NCI-H774 (cell line): ENCODE measurements at places on chromosomes 5 and 9.

- DNase-seq: no peak
These were observed 41.2 kb downstream of the FREM1 start for GRCh38 chr9:14868772-14869583.

- DNase-seq: no peak
These were observed 19.1 kb downstream of the TGFBI start for GRCh38 chr5:136047858-136048257.

DNA sequence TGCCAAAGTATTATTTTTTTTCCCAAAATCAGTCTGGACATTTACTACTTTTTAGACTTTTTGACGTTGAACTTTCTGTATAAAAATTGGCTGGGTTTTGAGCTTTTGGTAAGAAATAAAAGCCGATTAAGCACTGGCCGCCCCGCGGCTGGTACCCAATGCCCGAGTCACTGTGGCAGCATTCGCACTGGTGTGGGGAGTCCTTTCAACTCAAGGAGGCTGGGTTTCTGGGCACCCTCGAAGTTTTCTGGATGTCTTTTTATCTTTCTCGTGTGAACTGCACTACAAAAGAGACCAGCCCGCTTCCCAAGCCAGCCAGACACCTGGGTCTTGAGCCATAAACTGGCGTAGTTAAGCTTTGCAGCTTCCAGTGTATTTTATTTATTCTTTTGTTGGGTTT is 72.0 kb upstream of the OTULINL start:
- DNase-seq: no peak

DNA sequence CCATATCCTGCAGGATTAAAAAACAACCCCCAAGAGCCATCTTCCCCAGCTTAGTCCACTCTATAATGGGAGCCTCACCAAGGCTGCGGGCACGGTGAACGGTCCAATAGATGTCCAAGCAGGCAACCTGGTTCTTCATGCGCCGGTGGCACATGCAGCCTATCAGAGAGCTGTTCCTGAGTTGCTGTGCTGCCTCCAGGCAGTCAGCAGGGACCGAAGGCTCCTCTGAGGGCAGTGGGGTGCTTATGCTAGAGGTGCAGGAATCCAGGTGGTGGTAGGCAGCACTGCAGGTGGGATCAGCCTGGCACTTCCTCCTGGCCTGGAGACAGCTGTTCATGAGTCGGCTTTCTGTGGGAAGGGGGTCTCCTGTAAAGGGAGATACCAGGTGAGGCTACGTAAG is 10.2 kb downstream of the GFRA3 start:
- no peak for DNase-seq

GRCh38 chr9:8653855-8654254 is 854.3 kb upstream of the DMAC1 start:
- no peak for DNase-seq

DNA sequence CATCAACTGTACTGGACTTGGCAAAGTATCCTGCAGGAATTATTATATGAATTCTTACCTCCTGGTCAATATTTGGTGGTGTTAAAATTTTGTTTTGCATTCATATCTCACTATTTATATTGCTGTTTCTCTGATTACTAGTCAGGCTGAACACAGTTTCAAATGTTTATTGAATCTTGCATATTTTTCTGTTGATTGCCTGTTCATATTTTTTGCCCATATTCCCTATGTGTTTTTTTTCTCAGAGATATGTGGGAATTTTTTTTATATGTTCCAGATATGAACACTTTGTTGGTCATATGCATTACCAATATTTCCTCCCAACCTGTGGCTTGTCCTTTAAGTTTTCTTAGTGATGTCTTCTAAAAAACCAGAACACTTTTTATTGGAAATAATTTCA is 148.9 kb upstream of the GRHPR start:
- DNase-seq: no peak

DNA sequence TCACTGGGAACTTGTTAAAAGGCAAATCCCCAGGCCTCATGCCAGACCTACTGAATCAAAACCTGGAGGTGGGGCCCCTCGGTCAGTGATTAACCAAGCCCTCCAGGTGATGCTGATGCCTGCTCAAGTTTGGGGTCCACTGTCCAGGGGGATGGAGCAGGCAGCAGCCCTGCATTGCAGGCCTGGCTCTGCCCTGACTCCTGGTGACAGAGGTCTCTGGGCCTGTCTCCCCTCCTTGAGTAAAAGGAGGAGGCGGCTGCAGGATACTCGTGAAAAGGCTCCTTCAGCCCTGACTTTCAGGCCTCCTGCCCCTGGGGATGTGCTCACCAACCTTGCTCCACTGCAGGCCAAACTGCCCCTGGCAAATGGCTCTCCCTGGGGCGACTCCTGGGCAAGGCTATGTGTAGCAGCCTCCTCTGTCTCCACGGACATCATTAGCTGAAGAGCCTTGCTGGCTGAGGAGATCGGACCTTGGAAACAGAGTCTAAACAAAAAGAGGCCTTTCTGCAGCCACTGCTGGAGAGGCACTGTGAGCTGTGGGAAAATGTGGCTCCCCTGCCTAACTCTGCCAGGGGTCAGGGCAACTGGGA is 134.8 kb upstream of the ALDH1B1 start:
- DNase-seq: no peak

DNA sequence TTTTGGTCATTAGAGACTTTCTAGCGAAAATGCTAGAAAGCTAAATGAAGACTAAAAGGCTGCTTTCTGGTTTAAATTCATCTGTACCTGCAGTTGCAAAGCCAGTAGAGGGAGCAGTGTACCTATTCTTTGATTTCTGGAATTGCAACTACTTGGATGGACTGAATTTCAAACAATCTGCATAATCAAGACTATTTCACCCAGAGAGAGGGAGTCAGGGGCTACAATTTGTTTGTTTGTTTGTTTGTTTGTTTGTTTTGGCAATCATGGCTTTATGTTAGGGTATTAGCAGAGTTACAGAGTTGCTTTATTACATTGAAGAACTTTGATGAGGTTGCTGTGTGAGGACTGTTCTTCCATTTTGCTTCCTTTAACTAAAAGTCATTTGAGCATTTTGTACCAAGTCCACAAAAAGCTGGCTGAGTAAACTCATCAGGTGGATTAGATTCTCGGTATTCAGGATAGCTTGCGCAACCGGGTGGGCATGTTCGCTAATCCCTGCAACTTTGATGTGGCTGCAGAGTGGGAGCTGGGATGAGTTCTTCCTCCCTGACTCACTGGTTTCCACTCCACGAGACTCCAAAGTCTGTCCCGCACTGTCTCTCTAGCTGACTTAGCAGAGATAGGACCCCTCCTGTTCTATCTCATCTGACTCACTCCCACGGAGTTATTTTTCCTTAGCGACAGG is 80.0 kb upstream of the TUT7 start:
- peak; percentile 5 for DNase-seq

GRCh38 chr5:111132731-111133435 is 40.7 kb downstream of the WDR36 start:
- DNase-seq: no peak

GRCh38 chr5:66807743-66808142 is 211.6 kb downstream of the MAST4 start:
- no peak for DNase-seq
